ENCODE measurements at places on chromosomes 2 and 18.

- peak; percentile 11 for DNase-seq
Observed at GRCh38 chr2:20539133-20539719, 92.4 kb downstream of the RHOB start.

- no peak for DNase-seq
Observed at GRCh38 chr2:66447677-66448076, 12.8 kb downstream of the MEIS1 start.

- no peak for DNase-seq
Observed at GRCh38 chr2:25197336-25198208, 29.2 kb upstream of the POMC start.

GRCh38 chr18:57819671-57820460, 16.8 kb upstream of the ATP8B1 start:
- DNase-seq: peak; percentile 22

DNA sequence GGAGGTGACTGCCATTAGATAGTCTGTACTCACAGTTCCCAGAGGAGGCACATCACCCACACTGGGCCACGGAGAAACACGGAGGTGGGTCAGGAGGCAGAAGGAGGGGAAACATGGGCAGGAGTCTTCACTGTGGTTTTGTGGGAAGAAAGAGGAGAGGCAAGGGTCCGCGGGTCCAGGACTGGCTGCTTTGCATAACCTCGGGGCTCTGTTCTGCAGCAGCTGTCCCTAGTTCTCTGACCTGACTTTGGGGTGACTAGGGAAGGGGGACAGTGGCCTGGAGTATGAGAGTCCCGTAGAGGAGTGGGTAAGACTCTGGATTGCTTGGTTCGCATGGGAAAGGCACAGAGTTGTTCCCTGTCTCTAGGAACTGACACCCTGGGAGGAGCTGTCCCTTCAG, 238.3 kb upstream of the RAB6C start:
- DNase-seq: no peak

DNA sequence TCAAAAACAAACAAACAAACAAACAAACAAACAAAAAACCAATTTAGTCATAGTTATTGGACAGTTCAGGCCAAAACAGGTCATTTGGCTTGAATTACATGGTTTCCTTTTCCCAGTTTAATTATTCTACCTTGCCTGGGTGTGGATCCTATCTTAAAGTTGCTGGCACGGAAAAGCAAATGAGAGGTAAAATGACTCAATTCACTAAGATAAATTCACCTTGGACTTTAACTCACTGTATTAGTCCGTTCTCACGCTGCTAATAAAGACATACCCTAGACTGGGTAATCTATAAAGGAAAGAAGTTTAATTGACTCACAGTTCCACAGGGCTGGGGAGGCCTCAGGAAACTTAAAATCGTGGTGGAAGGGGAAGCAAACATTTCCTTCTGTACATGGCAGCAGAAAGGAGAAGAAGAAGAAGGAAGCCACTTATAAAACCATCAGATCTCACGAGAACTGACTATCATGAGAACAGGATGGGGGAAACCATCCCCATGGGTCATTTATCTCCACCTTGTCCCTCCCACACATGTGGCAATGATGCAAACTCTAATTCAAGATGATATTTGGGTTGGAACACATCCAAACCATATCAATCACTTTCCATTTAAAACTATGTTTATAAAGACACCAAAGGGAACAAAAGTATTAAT, 22.5 kb upstream of the TRAPPC8 start:
- DNase-seq: no peak

GRCh38 chr2:3672861-3673678, 15.1 kb downstream of the ALLC start:
- no peak for DNase-seq

- no peak for DNase-seq
Observed at GRCh38 chr2:130720036-130720435, 8.8 kb upstream of the GPR148 start.

DNA sequence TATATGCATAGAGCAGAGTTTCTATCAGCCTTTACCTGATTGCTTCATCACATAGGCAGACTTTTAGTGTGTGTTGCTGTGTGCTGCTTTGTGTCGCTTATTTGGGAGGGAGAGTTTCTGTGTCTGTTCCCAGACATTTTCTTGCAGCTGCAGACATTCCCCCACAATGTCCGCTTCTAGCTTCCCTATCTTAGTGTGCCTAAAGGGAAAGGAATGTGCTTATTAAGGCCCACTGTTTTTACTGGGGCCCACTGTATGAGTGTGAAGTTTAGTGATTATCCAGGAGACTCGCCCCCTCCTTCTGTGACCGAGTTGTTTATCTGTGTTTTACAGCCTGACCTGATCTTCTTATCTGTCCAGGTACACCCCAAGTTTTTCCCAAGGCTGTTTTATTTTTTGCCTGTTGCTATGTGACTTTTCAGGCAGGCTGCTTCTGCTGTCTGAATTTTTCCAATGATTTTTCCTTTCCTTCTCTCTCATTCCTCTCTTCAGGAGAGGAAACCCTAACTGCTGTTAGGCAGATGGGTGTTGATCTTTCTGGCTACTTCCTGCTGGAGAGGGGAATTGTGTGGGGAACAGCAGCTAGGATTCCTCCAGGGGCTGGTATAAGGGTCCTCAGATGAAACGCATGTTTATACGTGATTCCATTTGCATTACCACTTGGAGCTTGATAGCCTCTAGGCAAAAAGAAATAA, 47.6 kb downstream of the STK17B start:
- DNase-seq: no peak

GRCh38 chr2:65458999-65459398, 26.6 kb upstream of the SPRED2 start:
- no peak for DNase-seq

GRCh38 chr2:85822766-85823165, 66.0 kb downstream of the ST3GAL5 start:
- DNase-seq: no peak

GRCh38 chr2:156818221-156818620, 382.0 kb downstream of the GPD2 start:
- no peak for DNase-seq

GRCh38 chr2:6576302-6576701, 289.4 kb downstream of the CMPK2 start:
- DNase-seq: no peak

GRCh38 chr2:150938527-150938926, 323.1 kb downstream of the RBM43 start:
- no peak for DNase-seq

- DNase-seq: no peak
Observed at GRCh38 chr18:9993521-9994025, 79.8 kb downstream of the VAPA start.

DNA sequence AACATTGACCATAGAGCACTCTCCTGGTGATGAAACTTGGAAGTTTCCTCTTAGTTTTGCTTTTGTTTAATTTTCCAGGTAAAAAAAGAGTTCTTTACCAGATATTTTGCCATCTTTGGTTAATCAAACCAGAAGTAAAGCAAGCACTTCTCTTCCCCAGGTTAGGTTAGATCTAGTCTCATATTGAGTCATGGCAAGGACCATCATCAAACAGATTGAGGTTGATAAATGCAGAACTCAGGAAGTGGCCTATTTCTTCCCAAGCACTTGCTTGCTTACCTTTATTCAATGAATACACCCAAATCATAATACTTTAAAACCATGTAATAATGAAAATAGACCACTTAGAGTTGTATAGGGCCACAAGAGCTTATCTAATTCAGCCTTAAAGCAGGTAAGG, 23.4 kb downstream of the DNAH6 start:
- no peak for DNase-seq

DNA sequence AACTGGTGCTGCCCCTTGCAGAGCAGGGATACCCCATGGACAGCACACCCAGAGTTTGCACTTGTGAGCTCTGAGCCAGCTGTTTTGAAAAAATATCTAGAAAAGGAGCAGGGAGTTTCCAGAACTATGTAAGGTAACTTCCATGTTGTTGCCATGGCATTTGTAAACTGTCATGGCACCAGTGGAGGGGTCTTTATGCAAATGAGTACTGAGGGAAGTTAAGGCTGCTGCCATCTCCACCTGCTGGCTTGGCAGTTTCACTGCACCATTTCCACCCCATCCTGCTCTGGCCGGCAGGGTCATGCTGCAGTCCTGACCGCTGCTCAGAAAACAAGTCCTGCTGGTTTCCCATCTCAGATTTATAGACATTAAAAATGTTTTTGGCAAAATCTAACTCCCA, 52.3 kb upstream of the SNTG2 start:
- DNase-seq: no peak

GRCh38 chr2:174336501-174337336, 2.0 kb downstream of the SP9 start:
- no peak for DNase-seq

- DNase-seq: peak; percentile 72
Observed at GRCh38 chr2:219509780-219510511, 4.3 kb upstream of the ASIC4 start.

GRCh38 chr2:11569636-11570035, 35.8 kb downstream of the GREB1 start:
- DNase-seq: no peak

GRCh38 chr18:38221476-38222100, 656.0 kb upstream of the CELF4 start:
- DNase-seq: no peak

Data from CD4-positive, alpha-beta T cell (primary cell).